ENCODE measurements at places on chromosomes 1 and 21.
A peak's percentile ranks its signal among the peaks of the same experiment; 100 is the strongest.

- DNase-seq = no peak
These were observed 58.1 kb upstream of the SH3GLB1 start for GRCh38 chr1:86646256-86646655.

- DNase-seq = no peak
These were observed 227.1 kb downstream of the KCTD3 start for GRCh38 chr1:215794156-215794555.

DNA sequence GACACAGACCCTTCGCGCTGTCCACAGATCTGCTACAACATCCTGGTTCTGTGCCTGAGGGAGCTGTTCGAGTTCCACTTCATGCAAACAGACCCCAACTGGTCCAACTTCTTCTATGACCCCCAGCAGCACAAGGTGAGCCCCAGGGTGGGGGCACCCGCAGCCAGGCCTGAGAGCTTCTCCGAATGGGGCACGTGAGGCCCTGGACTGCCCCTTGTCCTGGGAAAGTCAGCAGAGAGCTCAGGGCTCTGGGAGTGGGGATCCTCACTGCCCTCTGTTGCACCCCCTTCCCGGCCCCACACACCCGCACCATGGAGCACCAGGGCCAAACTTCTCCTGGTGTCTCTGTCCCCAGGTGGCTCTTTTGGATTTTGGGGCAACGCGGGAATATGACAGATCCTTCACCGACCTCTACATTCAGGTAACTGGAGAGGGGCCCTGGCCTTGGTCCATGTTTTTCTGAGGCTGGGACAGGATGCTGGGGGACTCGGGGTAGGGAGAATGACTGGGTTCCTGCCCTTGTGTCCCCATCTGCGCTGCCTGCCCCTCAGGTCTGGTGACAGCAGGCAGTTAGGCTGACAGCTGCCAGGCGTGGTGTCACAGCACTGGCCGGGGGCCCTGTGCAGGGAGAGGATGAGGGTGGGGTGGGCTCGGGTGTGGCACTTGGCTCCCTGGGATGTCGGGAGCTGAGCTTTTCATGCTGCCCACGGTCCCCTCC is 44.6 kb downstream of the COQ8A start:
- DNase-seq = no peak

DNA sequence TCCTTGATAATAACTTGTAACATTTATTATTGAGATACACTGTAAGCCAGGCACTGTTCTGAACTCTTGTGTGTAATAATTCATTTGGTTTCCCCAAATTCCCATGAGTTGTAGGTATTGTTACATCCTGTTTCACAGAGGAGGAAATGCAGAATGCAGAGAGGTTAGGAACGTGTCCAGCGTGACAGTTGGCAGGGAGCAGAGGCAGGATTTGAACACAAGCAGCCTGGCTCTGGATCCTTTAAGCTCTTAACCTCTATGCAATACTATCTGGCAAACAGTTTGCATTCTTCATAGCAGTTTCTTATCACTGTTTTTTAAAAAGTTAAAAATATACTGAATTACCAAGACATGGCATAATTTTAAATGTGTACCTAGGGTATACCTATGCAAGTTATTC is 30.5 kb downstream of the EEIG2 start:
- DNase-seq = no peak

DNA sequence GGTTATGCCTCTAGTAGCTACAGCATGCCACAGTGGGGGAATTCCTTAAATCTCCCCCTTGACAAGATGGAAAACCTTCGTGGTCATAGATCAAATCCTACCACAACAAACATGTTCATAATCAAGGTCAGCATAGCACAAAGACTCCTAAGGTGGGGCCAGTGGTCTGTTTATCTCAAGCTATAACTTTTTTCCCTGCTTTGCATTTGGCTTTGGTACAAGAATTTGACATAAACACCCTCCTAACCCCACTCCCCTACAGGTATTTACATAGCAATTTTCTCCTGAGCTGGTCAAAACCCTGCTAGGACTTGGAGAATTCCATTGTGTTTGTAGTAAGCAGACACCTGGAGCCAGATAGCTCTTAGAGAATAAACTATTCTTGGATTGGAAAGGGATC is 58.5 kb downstream of the HIVEP3 start:
- DNase-seq = no peak

DNA sequence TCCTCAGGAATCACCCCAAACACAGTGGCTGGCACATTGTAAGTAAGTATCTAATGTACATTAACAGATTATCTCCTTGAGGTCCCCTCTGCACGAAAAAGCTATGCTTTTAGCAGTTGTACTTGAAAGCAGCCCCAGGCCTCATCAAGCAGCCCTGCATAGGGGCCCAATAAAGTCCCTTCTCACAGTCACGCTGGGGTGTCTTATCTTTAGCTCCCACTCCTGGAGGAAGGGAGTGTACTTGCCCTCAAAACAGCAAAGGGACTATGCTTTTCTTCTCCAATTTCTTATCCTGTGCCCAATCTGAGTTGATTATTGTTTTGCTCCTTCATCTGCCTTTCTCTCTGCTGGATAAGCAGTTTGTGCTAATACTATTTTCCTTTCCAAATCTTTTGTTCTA is 168.8 kb upstream of the PLXNA2 start:
- DNase-seq = no peak

- no peak for DNase-seq
These were observed 30.6 kb downstream of the CDCP2 start for GRCh38 chr1:54122135-54122751.

- DNase-seq = no peak
These were observed 570.3 kb downstream of the LRRIQ3 start for GRCh38 chr1:73627723-73628122.

DNA sequence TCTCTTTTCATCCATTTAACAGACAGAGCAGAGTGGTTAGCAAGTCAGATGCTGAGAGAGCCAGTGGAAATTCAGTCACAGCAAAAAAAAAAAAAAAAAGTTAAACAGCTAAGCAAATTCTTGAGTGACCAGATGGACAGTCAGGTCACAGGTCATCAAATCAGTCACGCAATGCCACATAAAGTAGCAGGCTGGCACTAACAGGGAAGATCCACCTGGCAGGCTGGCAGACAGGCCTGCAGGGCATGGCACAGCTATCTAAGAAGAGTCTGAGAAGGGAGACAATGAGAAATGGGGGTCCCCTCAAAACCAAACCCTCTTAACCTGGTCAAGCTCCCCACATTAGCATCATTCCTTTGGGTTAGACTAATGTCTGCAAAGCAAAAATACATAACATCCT is 371.9 kb downstream of the TTLL7 start:
- DNase-seq = no peak

DNA sequence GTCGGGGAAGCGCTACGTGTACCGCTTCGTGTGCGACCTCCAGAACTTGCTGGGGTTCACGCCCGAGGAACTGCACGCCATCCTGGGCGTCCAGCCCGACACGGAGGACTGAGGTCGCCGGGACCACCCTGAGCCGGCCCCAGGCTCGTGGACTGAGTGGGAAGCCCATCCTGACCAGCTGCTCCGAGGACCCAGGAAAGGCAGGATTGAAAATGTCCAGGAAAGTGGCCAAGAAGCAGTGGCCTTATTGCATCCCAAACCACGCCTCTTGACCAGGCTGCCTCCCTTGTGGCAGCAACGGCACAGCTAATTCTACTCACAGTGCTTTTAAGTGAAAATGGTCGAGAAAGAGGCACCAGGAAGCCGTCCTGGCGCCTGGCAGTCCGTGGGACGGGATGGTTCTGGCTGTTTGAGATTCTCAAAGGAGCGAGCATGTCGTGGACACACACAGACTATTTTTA is 17.1 kb downstream of the ETS2 start:
- DNase-seq = no peak

GRCh38 chr1:93490357-93490756 is 42.4 kb downstream of the FNBP1L start:
- no peak for DNase-seq

DNA sequence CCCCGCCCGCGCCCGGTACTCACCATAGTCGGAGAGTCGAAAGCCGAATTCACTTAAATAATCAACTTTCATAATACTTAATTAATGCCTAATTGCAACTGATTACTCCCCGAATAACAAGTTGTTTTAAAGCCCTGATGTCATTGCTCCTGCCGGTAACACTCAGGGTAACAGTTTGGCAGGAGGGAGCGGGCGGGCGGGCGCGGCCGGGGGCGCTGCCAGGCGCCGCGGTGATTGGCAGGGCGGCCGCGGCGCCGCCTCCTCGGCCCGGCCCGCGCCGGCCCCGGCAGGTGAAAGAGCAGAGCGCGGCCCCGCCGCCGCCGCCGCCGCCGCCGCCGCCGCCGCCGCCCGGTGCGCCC is 102.2 kb downstream of the CASZ1 start:
- no peak for DNase-seq

- DNase-seq = no peak
These were observed 20.2 kb downstream of the COL18A1 start for GRCh38 chr21:45424854-45425795.

GRCh38 chr1:48093696-48094528 is 96.7 kb upstream of the TRABD2B start:
- DNase-seq = peak; percentile 74

DNA sequence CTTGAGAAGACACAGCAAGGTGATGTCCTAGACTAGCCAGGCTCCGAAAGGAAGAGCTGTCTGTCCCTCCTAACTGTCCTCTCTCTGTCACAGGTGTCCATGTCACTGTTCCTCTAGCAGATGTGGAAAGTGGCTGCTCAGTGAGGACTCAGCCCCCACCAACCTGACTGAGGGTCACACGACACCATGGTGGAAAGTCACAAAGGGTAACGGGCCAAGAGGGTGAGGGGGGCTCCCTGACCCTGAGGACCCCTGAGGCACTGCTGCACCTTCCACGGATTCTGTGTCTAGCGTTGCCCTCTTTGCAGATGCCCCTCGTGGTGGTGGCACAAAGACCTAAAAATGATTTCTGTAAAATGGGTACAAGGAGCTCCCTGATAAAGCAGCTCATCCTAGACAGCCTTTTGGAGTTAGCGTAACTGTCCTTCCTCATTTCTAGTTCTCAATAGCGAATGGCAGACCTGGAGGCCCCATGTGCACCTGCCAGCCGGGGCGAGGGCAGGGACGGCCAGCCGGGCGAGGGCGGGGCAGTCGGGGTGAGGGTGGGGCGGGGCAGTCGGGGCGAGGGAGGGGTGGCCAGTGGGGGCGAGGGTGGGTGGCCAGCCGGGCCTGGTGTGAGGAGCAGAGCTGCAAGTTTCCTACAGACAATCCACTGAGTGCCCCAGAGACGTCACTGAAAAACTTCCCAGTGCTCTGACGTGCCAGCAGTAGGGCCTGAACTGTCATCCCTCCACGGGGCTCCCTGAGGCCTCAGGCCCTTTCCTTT is 23.4 kb downstream of the POFUT2 start:
- peak; percentile 9 for DNase-seq

GRCh38 chr21:34351786-34352241 is 12.0 kb upstream of the KCNE2 start:
- DNase-seq = peak; percentile 10

GRCh38 chr21:26769613-26770188 is 75.5 kb downstream of the ADAMTS1 start:
- DNase-seq = no peak

GRCh38 chr1:112063781-112064728 is 74.6 kb upstream of the KCND3 start:
- DNase-seq = no peak

- DNase-seq = no peak
These were observed 5.5 kb downstream of the ZBTB18 start for GRCh38 chr1:244056577-244056976.

- DNase-seq = no peak
These were observed 120.6 kb upstream of the LMO4 start for GRCh38 chr1:87208080-87208479.

DNA sequence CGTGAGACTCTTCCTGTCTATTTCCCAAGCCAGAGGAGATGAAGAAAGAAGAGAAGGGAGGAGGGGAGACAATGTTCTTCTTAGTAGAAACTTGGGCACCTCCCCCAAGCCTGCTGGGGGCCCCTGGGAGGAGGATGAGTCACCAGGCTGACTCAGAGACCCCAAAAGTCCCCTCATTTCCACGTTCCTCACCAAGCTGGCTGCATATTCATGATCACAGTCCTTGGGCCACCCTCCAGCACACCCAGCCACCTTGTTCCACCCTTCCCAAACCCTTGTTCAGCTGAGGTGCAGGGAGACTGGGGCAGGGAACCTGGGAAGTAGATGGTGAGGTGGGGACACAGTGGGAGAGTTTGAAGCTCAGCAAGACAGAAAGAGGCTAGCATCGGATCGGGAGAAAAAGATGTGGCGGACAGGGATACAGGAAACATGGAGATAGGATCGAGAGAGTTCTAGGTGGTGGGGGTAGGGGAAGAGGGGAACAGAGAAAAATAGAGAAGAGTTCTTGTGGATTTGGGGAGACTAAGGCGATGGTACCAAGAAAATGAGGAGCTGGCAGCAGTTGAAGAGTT is 712 bp downstream of the RAB13 start:
- peak; percentile 50 for DNase-seq

DNA sequence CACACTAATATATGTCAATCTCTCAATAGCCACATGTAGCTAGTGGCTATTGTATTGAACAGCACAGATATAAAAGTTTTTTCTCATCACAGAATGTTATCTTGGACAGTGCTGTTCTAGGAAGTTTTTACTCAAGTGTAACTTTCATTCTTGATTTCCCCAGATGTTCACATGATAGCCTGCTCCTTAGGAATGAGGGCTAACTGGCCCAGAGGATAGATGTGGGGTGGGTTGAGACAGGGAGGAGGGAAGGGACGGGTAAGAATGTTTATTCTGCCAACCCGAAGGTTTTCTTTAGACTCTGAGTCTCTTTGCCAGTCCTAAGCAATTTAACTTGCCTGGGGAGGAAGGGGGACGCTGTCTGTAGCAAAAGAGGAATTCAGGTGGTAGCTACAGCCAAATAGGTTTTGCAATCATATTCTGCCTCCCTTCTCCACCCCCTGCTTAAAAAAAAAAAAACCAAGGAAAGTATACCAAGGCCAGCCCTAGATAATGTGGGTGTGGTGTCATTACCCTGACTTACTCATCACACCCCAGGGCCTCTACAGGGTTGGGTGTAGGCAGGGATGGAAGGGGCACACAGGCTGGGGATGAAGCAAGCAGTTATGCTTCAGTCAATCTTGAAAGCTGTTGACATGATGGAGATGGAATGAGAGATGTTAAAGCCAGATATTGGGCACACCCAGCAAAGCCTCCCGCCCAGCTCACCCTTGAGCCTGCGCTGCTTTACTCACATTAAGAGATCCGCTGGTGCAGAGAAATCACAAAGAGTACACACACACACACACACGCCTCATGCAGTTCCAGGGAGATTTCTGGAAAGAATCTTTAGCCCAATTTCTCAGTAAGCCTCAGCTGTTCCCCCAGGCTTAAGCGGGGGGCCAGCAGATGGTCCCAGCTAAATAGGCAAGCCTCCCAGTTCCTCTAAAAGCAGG is 59.9 kb downstream of the PLXNA2 start:
- no peak for DNase-seq

DNA sequence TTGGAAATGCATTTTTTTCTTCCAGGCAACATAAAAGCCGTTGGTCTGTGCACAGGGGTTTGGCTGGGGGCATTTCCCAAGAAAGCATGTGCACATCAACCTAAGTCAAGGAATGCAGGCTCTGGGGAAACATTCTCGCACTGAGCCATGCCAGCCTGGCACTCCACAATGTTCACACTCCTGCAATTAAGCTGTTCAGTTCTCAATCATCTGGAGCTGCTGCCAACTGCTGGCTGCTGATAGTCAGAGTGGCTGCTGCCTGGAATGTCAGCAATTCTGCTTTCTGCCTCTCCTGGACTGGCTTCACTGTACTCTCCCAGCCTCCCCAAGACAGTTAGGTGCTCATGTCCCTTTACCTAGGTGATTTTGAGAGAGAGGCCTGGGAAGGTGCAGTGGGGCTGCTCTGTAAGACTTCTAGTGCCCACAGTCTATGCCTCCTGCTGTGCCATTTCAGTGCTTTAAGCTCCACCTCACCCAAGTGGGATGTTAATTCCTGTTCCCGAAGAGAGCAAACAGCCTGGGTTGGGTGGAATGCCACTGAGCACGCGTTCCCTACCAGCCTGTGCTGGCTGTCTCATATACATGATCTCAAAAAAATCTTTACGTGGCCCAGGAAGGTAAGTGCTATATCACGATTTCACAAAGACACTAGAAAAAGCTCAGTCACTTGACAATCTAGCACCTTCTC is 131.7 kb downstream of the BRINP2 start:
- DNase-seq = no peak

Measured in stimulated activated CD4-positive, alpha-beta T cell treated with anti-CD3 and anti-CD28 coated beads, Interleukin-2, amount 100 ng/mL, for 24 hours (primary cell).